ENCODE measurements at places on chromosomes 1 and 21.

DNA sequence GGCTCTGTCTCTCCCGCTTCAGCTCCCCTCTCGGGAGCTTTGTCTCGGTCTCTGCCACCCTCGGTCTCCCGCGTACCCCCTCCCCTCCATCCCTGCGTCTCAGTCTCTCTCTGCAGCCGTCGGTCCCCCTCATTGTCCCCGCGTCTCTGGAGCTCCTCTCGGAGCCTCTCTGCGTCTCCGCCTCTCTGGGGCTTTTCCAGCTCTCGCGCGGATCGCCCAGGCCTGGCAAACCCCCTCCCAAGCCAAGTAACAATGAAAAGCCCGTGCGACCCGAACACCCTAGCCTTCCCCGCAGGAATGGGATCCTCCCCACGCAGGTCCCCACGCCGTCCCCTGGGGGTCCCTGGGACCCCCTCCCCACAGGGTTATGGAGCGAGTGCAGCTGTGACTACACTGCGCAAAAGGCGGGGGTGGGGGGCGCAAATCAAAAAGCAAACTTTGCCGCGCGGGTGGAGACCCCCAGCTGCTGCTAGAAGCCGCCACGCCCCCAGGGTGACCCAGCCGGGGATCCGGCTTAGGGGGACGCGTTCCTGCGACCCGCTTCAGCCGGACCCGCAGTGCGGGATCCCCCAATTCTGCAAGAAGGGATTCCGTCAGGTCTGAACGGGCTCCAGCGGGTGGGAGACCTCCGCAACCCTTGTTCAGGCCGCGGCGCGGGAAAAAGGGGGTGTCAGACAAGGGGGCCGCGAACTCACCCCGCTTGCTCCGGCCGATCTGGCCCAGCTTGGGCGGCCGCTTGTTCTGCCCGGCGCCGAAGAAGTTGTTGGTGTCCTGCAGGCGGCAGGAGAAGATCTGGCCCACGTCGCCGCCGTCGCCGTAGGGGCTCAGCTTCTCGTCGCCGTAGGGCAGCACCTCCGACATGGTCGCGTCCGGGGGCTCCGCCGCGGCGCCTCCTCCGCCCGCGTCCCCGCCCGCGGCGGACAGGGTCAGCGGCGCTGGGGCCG, 1.2 kb downstream of the CAMK2N1 start:
- no peak for DNase-seq

- no peak for DNase-seq
Observed at GRCh38 chr1:173122958-173123852, 72.5 kb upstream of the TNFSF18 start.

- DNase-seq = no peak
Observed at GRCh38 chr1:44628962-44629756, 45.1 kb downstream of the TMEM53 start.

GRCh38 chr1:93578911-93579825, 102.5 kb downstream of the BCAR3 start:
- DNase-seq = no peak

DNA sequence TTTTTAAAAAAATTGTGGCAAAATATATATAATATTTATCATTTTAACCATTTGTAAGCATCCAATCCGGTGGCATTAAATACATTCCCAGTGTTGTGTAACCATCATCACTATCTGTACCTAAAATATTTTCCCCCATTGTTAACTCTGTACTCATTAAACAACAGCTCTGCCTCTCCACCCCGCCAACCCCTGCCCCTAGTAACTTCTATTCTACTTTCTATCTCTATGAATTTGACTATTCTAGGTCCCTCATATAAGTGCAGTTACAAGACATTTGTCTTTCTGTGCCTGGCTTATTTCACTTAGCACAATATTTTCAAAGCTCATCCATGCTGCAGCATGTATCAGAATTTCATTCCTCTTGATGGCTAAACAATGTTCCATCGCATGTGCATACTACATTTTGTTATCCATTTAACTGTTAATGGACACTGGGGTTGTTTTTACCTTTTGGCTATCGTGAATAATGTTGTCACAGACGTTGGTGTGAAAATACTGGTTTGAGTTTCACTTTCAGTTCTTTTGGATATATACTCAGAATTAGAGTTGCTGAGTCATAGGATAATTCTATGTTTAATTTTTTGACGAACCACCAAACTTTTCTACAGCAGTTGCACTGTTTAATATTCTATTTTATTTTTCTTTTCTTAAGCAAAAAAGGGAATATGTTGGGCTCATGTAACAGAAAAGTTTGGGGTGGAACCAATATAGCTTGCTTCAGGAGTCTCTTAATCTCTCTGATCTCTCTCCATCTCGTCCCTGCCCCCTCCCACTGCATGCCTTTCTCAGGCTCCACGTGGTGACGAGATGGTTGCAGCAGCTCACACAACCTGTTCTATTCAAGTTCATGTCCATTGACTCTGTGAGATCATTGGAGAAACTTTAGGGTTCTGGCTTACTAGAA, 25.2 kb upstream of the RCAN1 start:
- no peak for DNase-seq

- no peak for DNase-seq
Observed at GRCh38 chr1:190608282-190608681, 130.6 kb upstream of the BRINP3 start.

GRCh38 chr1:12065872-12066271, 2.8 kb downstream of the TNFRSF8 start:
- DNase-seq = no peak

DNA sequence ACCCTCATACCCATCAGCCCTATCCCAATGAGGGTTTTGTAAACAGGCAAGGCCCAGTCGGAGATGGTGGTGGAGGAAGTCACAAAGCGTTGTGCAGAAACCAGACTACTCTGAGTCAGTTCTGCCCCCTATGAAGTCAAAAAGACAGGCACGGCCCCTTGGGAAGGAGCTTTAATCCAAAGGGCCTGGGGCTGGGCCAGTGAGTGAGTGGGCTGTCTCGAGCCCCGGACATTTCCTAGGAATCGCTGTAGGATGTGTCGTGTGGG, 442 bp upstream of the AHCYL1 start:
- DNase-seq = no peak

DNA sequence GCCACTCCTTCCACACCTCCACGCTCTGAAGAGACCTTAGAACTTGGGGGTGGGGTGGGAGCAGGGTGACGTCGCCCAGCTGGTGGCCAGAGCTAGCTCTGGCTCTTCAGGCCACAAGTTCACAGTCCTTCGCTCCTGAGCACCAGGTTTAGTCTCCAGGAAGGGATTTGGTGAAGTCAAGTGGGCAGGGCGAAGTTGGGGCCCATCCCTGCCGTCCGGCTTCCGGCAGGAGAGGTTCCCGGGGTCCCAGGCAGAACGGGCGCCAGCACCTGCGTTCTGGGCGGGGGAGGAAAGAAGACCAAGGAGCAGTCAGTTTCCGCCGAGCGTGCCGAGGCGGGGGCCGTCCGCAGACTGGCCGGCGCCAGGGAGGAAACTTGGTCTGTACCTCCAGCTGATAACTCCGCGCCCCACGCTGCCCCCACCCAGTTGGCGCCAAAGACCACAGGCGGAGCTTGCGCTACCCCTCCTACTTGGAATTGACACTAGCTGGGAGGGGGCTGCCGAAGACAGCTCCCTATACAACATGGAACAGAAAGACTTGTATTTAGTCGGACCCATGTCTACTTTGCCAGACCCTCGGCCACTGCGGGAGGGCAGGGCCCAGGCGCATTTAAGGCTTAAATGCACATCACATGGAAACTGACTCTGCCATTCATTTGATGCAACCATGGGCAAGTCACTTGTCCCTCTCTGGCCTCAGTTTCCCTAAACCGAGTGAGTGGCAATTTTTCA, 995 bp downstream of the ID3 start:
- no peak for DNase-seq

- DNase-seq = no peak
Observed at GRCh38 chr21:38114717-38115333, 142.0 kb upstream of the KCNJ15 start.

DNA sequence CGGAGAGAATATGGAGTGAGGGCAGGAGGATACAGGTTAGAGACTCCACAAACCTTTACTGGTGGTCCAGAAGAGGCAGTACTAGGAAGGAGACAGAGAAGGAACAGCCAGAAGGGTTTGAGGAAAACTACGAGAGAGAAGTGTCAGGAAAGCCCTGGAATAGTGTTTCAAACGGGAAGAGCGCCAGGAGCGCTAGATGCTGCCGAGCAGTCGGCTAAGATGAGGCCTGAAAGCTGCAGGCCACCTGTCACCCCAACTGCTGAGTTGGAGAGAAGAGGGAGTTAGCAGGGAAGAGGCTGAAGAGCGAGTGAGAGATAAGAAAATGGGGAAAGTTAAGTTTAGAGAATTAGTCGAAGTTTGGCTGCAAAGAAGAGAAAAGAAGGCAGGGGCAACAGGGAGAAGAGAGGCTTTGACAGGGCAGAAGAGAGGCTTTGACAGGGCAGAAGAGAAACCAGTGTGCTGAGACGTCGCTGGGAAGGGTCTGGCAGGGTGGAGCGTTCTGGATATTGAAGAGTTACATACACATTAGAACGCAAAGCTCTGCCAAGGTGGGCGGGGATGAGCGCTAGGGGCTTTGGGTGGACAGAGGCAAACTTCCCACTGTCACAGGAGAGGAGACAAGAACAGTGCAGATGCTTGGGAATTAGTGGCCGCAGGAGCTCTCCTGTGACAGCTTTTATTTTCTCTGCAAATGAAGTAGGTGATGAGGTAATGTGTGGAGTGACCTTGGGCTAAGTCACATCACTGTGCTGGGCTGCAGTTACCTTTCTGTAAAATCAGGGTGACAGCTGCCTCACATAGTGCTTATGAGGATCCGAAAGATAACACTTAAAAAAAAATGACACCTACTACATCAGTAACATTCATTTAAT, 31.2 kb downstream of the PCSK9 start:
- DNase-seq = no peak

DNA sequence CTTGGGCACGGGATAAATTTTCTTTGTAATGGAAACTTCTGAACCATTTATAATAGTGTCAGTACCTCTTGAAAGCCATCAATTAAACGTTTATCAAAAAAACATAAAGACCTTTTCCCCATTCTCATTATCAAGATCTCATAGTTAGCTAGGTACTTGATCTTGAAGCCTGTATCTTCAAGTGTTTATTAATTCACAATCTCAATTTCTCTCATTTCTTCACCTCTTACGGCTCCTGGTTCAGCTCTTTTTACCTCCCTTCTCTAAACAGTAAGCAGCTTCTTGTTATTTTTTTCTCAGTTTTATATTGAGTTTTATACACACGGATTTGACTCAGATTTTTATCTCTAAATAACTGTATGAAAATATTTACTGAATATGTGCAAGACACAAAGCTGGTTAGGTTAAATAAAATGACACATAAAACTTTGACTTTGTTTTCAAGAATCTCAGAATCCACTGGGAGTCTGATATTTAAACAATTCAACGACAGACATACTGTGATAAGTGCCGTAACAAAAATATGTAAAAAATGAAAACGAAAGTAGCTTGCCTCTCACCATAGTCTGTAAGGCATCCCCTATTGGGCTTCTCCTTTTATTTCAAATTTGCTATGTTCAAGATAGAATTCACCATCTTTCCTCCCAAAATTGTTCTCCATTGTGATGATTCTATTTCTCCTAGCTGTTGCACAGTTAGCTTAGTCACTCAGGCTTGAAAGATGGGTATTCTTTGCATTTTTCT, 411.6 kb upstream of the ZRANB2 start:
- DNase-seq = no peak

- DNase-seq = no peak
Observed at GRCh38 chr1:153928245-153928644, 5.5 kb upstream of the GATAD2B start.

DNA sequence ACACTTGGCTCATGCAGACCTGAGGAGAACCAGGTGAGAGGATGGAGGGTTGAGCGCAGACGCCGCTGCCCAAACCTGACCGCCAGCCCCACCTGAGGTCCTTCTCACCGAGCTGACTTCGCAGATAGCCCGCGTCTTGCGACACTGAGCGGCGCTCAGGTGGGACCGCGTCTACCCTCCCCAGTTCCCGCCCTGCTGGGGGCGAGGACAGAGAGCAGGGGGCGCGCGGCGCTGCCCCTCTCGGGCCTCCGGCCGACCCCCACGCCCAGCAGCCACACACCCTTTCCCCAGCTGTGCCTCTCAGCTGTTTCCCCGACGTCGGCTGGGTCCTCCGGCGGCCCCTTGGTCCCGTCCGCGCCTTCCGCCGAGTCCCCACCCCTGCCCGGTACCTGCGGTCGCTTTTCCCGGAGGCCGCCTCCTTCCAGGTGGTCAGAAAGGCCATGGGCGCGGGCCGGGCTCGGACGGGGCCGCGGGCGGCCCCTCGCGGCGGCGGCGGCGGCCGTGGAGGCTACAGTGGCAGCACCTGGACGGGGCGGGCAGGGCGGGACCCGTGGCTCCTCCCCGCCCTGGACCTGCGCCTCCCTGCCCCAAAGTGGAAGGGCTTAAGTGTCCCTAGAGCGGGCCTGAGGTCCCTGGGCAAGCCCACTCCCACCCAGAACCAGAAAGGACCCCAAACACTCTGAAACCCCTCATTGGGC, 14.4 kb upstream of the TTC39A start:
- no peak for DNase-seq

- no peak for DNase-seq
Observed at GRCh38 chr1:171142416-171143385, 42.4 kb upstream of the FMO2 start.

DNA sequence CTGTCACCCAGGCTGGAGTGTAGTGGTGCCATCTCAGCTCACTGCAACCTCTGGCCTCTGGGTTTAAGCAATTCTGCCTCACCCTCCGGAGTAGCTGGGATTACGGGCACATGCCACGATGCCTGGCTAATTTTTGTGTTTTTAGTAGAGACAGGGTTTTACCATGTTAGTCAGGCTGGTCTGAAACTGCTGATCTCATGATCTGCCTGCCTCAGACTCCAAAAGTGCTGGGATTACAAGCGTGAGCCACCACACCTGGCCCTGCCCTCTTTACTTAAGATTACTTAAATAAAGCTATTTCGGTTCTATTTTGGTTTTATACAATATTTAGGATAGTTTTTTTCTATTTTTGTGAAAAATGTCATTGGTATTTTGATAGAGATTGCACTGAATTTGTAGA, 15.3 kb upstream of the KCTD3 start:
- no peak for DNase-seq

DNA sequence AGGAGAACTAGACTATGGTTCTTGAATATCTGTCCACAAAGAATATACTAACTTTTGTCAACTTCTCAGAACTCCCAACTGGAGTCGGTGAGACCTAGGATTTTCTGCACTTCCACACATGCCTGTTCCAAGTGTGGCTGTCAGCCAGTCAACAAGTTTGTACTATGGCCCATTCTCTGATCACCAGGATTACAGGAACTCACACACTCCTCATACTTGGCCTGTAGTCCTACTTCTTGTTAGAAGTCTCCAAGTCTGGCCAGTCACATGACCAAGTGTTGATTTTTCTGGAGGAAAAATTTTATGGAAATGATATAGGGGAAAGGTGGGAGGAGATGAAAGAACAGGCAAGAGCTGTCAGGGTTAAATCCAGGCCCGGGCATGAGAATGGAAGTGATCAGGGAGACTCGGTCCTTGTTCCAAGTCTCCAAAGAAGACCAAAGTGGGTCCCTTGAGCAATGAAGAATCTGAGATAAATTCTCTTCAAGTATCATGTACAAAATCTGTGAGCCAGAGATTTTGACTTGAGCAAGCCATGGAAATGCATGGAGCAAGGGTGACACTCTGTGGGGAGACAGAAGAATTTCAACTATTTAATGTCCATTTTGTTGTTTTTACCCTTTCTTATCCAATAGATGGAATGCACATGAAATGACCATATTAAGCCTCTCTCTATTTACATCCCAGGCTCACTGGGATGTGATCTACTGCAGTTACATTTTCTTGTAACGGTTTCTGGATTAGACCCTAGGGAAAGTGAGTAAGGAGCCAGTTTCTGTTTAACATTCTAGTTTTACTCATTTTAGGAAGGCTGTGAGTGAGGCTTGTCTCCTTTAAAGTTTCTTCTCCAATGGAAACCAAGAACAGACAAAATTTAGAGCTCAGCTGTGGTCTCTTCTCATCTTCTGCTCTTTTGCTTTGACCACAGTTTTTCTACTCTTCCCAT, 320.9 kb downstream of the ASTN1 start:
- no peak for DNase-seq

- DNase-seq = no peak
Observed at GRCh38 chr21:42556960-42557359, 43.3 kb downstream of the SLC37A1 start.

Data from stimulated activated CD8-positive, alpha-beta memory T cell treated with anti-CD3 and anti-CD28 coated beads, Interleukin-15, amount 100 ng/mL, for 1 hour (primary cell).